ENCODE measurements at places on chromosomes 1 and 21.
A peak's percentile ranks its signal among the peaks of the same experiment; 100 is the strongest.

GRCh38 chr1:112852276-112852675 is 103.7 kb downstream of the SLC16A1 start:
- DNase-seq, result no peak

GRCh38 chr21:27631471-27631870 is 664.6 kb upstream of the ADAMTS5 start:
- no peak for DNase-seq

GRCh38 chr1:220160027-220160426 is 66.1 kb downstream of the IARS2 start:
- DNase-seq, result no peak

DNA sequence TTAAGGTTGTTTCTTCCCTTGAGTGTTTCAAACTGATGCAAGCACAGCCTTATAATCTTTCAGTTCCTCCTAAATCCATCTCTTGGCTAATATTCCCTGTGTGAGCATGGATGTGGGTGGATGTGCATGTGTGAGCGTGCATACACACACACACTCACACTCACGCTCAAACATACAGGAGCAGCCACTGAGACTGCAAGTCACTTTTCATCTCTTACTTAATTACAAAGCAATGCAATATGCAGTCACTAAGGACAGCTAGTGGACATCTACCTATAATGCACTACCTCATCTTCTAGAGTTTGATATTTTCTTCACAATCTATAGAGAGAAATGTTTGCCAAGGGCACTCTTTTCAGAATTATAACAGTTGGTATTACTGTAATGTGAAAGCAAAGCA is 1.4 kb downstream of the ESRRG start:
- DNase-seq, result no peak

DNA sequence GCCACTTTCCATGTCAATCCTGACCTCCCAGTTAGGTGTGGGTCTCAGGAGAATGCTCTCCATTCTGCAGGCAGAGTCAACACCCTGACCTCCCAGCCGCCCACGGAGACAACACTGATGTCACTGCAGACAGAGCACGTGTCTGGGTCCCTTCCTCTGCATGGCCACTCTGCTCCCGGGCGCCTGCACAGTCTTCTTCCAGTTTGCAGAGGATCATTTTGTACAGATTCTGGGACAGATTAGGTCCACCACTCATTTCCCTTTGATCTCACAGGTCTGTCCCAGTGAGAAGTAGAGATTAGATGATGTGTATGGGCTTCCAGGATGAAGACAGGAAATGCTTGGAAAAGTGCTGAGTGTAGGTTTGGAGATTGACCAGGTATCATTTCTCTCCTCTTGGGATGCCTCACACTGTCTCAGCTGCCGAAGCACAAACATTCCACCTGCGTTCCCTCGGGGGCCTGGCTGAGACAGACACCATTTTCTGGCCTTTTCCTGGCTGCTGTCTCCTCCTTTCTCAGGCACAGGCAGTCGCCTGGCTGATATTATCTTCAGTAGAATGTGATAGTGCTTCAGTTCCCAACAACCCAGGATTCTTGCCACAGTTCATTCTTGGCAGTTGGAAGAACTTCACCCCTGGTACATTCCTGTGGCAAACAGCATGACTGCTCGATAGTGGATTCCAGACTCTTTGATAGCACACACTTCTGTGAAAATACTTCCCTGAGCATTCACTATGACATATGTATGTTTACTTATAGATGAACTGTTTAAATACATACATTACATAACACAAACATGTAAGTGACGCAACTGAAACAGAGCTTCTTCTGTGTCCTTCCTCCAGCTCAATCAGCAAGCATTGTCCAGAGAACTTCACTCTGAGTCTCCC is 7.9 kb downstream of the MYBPHL start:
- no peak for DNase-seq

GRCh38 chr21:26119906-26120305 is 50.7 kb downstream of the APP start:
- DNase-seq, result no peak

GRCh38 chr21:32572574-32573420 is 12.5 kb downstream of the TCP10L start:
- no peak for DNase-seq

DNA sequence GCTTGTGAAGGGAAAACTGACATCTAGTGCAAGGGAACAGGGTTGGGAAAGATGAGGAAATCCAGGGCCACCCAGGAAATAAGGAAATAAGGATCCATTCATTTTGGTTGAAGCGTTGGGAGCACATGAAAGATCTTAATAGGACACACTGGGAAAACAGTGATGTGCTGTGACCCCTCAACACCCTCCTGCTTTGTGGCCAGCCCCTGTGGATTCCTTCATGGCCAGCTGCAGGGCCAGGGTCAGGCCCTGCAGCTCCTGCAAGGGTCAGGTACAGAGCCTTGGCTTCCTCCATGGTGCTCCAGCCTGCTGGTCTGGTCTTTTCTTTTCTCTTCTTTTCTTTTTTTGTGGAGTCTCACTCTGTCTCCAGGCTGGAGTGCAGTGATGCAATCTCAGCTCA is 18.8 kb upstream of the PIGM start:
- no peak for DNase-seq

DNA sequence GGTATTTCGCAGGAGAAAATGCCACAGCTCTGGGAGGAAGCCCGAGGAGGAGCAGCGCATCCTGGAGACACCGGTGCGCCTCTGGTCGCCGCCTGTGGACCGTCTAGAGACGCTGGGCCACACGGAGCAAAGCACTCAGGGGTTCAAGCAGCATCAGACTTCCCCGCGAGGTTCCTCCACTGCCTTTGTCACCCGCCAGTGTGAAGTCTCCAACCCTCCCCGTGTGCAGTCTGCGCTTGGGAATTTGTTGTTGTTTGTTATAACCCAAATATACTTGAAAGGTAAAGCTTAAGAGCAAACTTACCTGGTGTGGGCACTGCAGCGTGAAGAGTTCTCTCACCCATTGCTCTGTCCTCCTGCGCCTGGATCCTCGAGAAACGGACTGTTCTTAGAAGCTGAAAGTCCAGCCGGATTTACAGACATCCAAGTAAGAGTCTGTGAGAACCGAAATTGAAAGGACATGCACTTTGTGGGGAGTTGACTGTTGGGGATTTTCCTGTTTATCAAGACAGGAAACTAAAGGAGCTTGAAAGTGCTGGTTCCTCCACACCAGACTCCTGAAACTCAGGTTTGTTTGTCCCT is at the start of gene GBP4:
Gene GBP4 (minus strand): TSS at position 452 of the 582 bp plus-strand sequence. CDS start 108 bp downstream, at position 344.
- DNase-seq, result no peak

DNA sequence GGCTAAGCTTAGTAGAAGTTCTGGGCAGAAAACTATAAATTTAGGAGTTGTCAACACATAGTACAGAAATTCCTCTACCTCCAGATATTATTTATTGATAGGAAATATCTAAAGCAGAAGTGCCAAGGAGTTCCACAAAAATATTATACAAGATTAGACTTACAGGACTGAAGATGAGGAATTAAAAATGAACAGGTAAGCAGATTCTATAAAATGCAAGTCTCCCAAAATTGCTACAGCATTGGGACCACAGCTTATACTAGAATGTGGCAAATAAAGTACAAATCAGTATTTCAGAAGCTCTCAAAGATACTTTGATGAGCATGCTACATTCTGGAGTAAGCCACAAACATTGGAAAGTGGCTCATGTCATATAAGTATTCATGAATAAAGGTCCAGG is 50.1 kb upstream of the CACYBP start:
- no peak for DNase-seq

DNA sequence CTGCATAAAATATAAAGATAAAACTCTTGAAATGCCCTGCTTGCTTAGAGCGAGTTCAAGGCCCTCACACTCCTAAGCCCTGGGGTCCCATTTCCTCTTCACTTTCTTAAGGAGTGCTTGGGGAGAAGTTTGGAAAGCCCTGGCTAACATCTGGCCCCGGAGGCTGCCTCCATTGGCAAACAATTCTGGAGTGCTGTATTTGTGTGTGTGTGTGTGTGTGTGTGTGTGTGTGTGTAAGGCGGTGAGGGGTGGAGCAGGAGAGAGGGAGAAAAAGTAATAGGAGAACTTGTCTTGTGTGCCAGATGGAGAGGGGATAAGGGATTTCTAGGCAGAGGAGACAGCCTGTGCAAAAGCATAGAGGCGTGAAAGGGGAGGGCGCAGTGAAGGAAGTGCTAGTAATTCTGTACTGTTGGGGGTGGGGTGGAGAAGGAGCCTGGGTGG is 578 bp upstream of the TRIM62 start:
- DNase-seq, result peak; percentile 33

- DNase-seq, result no peak
Measured at GRCh38 chr1:29631836-29632805, 395.8 kb downstream of the PTPRU start.

Measured in neural crest cell (in vitro differentiated cells).